Neural progenitor cell (in vitro differentiated cells): ENCODE measurements at places on chromosomes 5 and 9. TPM values are rescaled to one million over a fixed set of nuclear protein-coding genes. Genes with fewer than 3 reads are reported as not detected.

DNA sequence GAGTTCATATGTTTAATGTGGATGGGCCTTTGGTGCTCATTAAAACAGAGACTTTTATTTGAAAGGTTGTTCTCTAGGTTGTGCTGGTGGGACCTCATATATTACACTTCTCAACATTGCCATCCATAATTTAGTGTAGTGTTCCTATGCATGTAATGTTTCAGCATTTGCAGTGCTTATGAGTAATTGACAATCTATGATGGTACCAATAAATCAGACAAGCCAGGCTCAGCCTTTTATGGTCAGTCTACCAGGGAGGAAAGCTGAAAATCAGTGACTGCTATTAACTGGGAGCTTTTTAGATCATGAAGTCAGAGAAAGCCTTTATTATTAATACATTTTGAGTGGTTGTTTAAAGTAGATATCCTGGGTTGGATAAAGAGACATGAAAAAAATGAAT is 120.1 kb upstream of the SLC28A3 start:
- H3K27ac ChIP-seq, result no peak overlapping the region
- no peak for DNase-seq
- H3K4me1 ChIP-seq, result no peaks in the 10 kb centered on the region
- H3K27me3 ChIP-seq, result no peaks in the 10 kb centered on the region
- no peaks in the 10 kb centered on the region for H3K36me3 ChIP-seq

The STPG3 gene
- not detected in 2 replicates for total RNA-seq

- H3K36me3 ChIP-seq, result no peaks in the 10 kb centered on the region
- H3K4me3 ChIP-seq, result no peak overlapping the region
- peaks cover 47% of the 10 kb centered on the region for H3K27me3 ChIP-seq
Measured at GRCh38 chr5:1378096-1378495, 33.2 kb upstream of the CLPTM1L start.

The SLF1 gene
- 32.1 and 48.1 TPM in 2 replicates for total RNA-seq

The PRKACG gene
- not detected in 2 replicates for total RNA-seq

The AK1 gene
- 20.5 and 25.6 TPM in 2 replicates for total RNA-seq

GRCh38 chr5:144141585-144141984 is 28.9 kb downstream of the YIPF5 start:
- no peak for DNase-seq
- H3K4me3 ChIP-seq, result no peak overlapping the region
- H3K27ac ChIP-seq, result no peak overlapping the region
- H3K36me3 ChIP-seq, result no peaks in the 10 kb centered on the region
- H3K4me1 ChIP-seq, result peaks cover 26% of the 10 kb centered on the region

DNA sequence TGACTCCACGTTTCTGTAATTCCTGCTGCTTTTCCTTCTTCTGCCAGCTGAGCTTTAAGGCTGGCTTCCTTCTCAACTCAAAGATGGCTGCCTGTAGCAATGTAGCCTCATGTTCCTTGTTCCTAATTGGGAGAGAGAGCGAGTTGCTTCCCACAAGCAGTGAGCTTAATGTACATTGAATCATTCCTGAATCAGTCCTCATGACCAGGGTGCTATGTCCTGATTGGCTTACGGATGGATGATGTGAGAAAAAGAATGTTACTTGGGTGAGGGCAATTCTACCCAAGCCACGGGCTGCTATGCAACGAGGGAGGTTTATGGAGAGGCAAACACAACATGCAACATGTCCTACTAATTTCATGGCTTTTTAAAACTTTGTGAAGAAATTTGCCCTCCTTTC is 356.2 kb downstream of the RASEF start:
- H3K4me3 ChIP-seq, result no peak overlapping the region
- no peaks in the 10 kb centered on the region for H3K27me3 ChIP-seq
- H3K27ac ChIP-seq, result no peak overlapping the region
- no peak for DNase-seq
- H3K36me3 ChIP-seq, result no peaks in the 10 kb centered on the region
- H3K4me1 ChIP-seq, result no peaks in the 10 kb centered on the region

GRCh38 chr9:37454238-37454637 is 11.0 kb downstream of the ZBTB5 start:
- H3K4me3 ChIP-seq, result no peak overlapping the region
- DNase-seq, result no peak
- no peak overlapping the region for H3K27ac ChIP-seq
- peaks cover 14% of the 10 kb centered on the region for H3K4me1 ChIP-seq
- no peaks in the 10 kb centered on the region for H3K36me3 ChIP-seq
- no peaks in the 10 kb centered on the region for H3K27me3 ChIP-seq
